Nephron progenitor cell (in vitro differentiated cells): ENCODE measurements at places on chromosomes 6 and 20.

DNA sequence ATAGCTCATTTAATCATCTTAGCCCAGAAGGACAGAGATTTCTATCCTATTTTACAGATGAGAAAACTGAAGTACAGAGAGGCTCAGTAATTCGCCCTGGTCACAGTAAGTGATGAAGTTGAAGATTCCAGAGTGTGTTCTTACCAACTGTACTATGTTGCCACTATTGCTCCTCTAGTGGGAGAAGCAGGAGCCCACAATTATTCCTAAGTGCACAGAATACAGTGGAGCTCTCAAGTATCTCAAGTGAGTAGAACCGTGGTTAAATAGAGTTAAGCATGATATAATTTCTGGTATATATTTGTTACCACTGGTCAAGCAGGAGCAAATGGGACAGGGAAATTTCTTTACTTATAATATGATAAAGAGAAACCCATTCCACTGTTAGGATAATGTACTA is 22.1 kb downstream of the REPS1 start:
- H3K27me3 ChIP-seq: no peaks in the 10 kb centered on the region
- DNase-seq: no peak
- H3K4me3 ChIP-seq: no peak overlapping the region

DNA sequence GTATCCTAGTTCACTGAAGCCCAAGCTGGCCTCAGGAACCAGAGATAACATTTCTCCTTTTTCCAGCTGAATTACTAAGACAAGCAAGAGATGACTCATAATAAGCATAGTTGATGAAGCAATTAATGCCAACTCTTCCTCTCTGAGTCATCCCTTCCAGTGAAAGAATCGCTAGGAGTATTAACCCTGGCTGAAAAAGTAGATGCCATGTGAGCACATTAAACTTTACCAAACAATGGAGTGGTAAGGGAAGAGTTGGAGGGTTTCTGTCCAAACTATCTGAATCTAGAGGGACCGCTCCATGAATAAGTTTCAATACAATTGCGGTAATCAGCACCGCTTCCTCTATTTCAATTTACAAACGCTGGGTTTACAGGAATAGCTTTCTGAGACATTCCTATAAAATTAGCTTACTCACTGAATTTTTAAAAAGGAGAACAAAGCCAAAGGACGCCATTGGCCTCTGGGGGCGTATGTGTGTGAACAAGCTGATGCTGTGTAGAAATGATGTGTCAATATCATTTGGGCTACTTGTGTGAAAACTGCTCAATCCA is 48.3 kb downstream of the ATXN1 start:
- H3K36me3 ChIP-seq: no peaks in the 10 kb centered on the region
- no peak overlapping the region for H3K27ac ChIP-seq
- peaks cover 4% of the 10 kb centered on the region for H3K27me3 ChIP-seq
- H3K4me1 ChIP-seq: peaks cover 14% of the 10 kb centered on the region

DNA sequence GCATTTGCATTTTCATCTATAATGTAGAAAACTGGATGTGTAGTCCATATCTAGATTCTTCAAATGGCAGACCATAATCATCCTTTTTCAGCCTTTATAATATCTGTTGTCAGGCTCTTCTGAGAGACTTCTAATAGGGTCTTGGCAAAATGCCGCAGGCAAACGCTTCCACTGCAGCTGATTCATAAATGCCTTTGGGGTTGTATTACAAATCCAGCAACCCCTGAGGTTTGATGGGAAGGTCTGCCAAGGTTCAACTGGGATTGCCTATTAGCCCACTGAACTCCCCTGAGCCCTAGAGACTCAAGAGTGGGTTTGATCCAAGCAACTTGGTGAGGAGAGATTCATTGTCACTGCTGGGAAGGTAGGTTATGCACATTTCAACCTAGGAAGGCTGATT is 365.2 kb upstream of the POU3F2 start:
- peaks cover 6% of the 10 kb centered on the region for H3K4me1 ChIP-seq
- H3K27me3 ChIP-seq: peaks cover 9% of the 10 kb centered on the region
- H3K36me3 ChIP-seq: peaks cover 6% of the 10 kb centered on the region
- no peak overlapping the region for H3K4me3 ChIP-seq
- H3K27ac ChIP-seq: no peak overlapping the region

DNA sequence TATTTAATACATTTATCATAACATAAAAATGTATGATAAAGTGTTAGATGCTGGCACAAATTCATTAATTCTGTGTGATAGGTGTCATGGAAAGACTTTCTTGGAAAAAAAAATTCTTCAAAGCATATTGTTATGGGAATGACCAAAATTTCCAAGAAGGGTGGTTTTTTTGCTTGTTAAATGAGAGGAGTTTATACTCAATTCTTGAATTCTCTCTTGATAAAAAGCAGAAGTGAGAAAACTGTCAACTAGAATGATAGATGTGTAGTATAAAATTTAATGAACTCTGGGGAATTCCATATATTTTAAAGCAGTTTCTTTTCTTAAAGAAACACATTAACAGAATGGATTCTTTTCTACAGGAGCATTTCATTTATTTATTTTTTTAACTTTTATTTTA is 62.0 kb upstream of the SNAP91 start:
- H3K4me3 ChIP-seq: no peak overlapping the region
- no peak overlapping the region for H3K27ac ChIP-seq

- no peaks in the 10 kb centered on the region for H3K4me1 ChIP-seq
- H3K27me3 ChIP-seq: no peaks in the 10 kb centered on the region
- H3K27ac ChIP-seq: no peak overlapping the region
- peaks cover 11% of the 10 kb centered on the region for H3K36me3 ChIP-seq
- no peak for DNase-seq
Observed at GRCh38 chr6:108423982-108424705, 129.3 kb downstream of the AFG1L start.

- peaks cover 32% of the 10 kb centered on the region for H3K36me3 ChIP-seq
- DNase-seq: no peak
- H3K27ac ChIP-seq: no peak overlapping the region
- no peaks in the 10 kb centered on the region for H3K27me3 ChIP-seq
Observed at GRCh38 chr20:32332614-32333013, 25.5 kb upstream of the ASXL1 start.

DNA sequence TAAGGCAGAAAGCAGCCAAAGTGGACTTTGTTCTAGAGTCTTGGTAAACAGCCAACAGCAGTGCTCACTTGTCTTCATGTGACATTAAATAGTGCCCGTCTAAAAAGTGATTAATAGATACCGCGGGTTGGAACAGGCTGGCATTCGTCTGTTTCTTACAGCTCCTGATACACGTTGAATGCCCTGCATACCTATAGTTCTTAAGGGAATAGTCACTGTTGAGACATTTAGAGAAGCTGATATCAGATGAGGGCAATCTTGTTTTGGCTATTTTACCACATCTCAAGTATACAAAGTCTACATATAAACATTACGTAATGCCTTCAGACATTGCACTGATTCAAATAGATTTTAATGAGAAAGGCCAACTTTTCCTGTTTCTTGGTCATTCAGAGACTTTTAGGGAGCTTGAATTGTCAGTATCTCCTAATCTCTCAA is 374.9 kb upstream of the FLRT3 start:
- no peaks in the 10 kb centered on the region for H3K36me3 ChIP-seq
- no peak for DNase-seq
- no peak overlapping the region for H3K27ac ChIP-seq
- no peak overlapping the region for H3K4me3 ChIP-seq
- peaks cover 5% of the 10 kb centered on the region for H3K27me3 ChIP-seq

DNA sequence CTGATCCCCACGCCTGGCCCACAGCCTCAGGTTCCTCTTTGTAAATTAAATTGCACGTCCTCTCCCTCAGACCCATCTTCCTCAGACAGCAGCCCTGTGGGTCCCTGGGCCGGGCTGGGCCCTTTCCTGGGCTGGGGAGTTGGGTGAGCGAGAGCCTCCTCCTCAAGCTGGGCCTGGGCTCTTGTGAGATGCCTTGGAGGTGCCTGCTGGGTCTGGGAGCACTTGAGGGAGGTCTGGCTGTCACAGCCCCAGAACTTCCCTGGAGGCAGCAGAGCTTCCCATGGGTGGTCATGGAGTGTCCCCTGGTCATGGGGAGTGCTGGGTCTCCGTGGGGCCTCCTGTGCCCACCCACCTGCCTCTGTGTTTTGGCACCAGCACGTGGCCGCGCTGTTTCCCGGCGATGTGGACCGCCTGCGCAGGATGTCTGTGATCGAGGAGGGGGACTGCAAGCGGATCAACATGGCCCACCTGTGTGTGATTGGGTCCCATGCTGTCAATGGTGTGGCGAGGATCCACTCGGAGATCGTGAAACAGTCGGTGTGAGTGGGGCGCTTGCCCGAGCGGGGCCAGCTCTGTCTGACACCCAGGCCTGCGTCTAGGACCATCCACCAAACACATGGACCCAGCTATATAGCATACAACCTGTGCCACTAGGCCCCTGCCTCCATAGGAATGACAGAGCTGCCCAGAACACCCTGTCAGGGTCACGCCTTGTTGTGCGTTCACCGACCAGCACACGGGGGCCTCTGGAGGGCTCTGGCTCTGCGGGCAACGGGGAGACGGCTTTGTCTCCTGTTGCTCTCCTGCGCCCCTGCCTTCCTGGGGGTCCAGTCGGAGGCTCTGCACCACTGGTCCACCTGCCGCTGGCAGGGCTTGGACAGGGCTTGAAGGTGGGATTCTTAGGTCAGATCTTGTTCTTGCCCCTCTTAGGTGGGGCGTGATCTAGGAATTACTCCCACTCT is 33.0 kb downstream of the PYGB start:
- no peak overlapping the region for H3K27ac ChIP-seq
- peaks cover 21% of the 10 kb centered on the region for H3K36me3 ChIP-seq
- H3K27me3 ChIP-seq: peaks cover 7% of the 10 kb centered on the region
- peaks cover 7% of the 10 kb centered on the region for H3K4me1 ChIP-seq

DNA sequence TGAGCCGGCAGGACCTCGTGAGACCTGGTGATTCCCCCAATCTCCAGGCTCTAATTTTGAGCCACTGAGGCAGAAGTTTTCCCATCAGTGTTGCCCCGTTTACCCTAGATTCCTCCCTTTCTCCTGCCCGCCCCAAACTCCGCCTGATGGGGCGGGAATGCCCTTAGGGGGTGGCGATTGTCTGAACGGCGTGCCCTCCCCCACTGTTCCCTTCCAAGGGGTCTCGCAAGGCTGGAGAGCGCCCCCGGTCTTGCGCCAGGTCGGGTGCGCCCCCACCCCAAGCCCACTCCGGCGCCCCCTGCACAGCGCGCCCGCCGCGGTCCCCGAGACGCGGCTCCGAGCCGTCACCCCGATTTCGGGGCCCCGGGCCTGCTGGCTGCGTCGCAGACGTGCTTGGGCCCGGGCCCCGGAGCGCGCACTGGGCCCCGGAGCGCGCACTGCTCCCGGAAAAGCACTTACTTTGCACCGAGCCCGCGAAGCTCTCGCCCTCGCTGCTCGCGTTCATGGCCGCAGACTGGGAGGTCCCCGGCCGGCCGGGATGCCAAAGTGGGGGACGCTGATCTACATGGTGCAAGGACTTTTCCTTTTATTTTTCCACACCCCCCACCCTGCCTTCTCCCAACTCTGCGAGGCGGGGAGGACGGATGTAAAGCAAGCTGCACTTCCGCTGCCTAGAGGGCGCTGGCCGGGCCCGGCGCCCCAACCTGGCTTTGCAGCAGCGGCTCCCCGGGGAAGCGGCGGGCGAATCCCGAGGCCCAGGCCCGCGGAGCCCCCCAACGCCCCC is at the start of gene ZFP64:
Gene ZFP64 (minus strand): TSS at position 648 of the 784 bp plus-strand sequence. CDS start 143 bp downstream, at position 505.
- H3K36me3 ChIP-seq: peaks cover 26% of the 10 kb centered on the region
- peak within 1 kb of the TSS; percentile 95 for H3K4me3 ChIP-seq

DNA sequence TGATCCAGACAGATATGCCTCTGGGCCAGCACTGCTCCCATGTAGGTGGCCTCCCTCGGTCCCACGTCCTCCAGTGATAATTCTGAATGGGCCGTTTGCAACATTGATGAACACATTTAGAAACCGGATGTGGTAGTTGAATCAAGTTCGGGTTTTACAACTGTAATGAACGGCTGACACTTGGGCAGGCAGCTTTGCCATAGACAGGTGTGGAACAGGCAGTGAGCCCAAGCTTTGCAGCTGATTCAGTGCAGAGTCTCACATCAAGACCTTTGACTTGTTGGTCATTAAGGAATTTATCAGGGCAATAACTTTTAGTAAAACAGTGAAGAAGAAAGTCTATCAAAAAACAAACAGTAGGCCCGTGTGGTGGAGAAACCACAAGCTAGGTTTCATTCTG is 466.6 kb upstream of the AGPAT4 start:
- peaks cover 4% of the 10 kb centered on the region for H3K36me3 ChIP-seq
- no peak overlapping the region for H3K4me3 ChIP-seq
- H3K4me1 ChIP-seq: peaks cover 5% of the 10 kb centered on the region
- peak overlapping the region; percentile 81 for H3K27ac ChIP-seq
- DNase-seq: no peak

DNA sequence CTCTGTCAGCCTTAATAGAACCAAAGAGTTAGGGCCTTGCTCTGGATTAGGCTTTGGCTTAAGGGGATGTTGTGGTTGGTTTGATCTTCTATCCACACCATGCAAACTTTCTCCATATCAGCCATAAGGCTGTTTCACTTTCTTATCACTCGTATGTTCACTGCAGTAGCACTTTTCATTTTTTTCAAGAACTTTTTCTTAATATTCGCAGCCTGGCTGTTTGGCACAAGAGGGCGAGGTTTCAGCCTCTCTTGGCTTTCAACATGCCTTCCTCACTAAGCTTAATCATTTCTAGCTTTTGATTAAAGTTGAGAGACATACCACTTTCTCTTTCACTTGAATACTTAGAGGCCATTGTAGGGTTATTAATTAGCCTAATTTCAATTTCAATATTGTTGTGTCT is 193.1 kb downstream of the NRN1 start:
- peaks cover 27% of the 10 kb centered on the region for H3K27me3 ChIP-seq
- no peak for DNase-seq
- H3K36me3 ChIP-seq: no peaks in the 10 kb centered on the region
- no peak overlapping the region for H3K27ac ChIP-seq
- no peak overlapping the region for H3K4me3 ChIP-seq
- peaks cover 8% of the 10 kb centered on the region for H3K4me1 ChIP-seq

- no peak for DNase-seq
- H3K27me3 ChIP-seq: peaks cover 21% of the 10 kb centered on the region
- H3K4me1 ChIP-seq: no peaks in the 10 kb centered on the region
- H3K36me3 ChIP-seq: no peaks in the 10 kb centered on the region
- H3K4me3 ChIP-seq: no peak overlapping the region
Observed at GRCh38 chr20:5667705-5668528, 82.3 kb upstream of the SHLD1 start.

DNA sequence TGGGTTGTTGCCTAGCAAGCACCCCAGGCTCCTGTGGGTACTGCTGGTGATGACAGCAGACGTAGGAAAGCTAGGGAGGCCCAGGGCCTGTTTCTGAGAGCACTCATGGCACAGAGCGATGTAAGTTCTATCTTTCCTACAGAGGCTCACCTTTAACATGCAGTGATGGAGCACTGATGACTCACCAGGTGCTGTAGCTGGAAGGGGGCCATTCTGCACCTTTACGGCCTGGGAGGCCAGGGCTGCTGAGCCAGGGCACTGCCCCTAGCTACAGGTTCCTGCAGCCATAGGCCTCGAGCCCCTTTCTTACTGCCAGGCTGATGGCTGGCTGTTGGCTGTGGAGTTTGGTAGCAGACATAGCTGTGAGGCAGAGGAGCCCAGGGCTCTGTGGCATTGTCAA is 31.1 kb upstream of the GPR6 start:
- H3K27me3 ChIP-seq: peaks cover 21% of the 10 kb centered on the region
- no peak for DNase-seq
- H3K27ac ChIP-seq: no peak overlapping the region
- no peak overlapping the region for H3K4me3 ChIP-seq
